ENCODE measurements at places on chromosomes 3 and 15.

GRCh38 chr3:188978421-188979171 is 193.2 kb upstream of the TPRG1 start:
- no peak for DNase-seq

- DNase-seq, result no peak
Observed at GRCh38 chr15:48565560-48566482, 79.7 kb downstream of the FBN1 start.

- no peak for DNase-seq
Observed at GRCh38 chr3:133937756-133938601, 42.3 kb upstream of the RAB6B start.

DNA sequence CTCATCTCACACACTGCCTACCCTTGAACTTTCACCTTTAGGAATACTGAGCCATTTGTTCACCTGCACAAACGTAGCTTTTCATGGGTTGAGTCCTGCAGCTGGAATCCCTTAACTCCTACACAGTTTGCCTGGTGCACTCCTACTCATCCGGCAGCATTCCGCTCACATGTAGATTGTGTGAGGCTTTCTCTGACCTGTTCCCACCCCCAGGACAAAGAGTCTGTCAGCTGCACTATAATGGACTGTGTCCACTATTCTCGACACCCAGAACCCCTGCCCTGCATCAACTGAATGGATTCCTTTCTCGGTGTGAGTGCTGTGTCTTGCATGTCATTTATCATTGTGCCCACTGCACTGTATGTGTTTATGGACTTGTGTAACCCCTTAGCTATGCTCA is 54.9 kb downstream of the EPHB3 start:
- DNase-seq, result no peak

DNA sequence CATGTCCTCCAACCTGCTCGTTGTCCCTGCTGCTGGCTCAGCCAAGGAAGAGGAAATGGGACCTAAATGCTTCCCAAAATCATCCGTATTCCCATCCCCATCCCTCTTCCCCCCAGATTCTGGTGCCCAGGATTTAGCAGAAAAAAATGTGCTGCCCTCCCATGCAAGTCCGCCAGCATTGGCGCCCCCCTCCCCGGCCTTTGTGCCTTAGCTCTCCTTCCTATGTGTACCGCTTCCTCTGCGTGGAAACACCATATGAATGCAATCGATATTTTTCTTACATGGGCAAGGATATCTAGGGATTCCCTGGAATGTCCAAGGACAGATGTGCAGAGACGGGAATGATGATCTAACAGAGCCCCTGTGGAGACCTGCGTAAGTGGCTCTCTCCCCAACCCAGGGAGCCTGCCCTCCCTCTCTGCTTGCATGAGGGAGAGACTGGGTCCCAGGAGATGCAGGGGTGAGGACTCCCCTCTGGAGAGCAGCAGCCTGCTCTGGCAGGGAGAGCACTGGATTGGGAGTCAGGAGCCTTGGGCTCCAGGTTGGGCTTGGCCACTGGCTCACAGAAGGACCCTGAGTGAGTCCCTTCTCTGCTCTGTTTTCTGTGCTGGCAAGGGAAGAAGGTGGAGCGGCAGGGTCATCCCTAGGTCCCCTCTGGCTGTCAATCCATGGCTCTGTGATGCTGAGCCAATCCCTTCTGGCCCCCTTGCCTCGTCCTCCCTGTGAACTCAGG is 227.2 kb downstream of the XXYLT1 start:
- DNase-seq, result no peak

GRCh38 chr15:69858456-69858855 is 239.3 kb downstream of the TLE3 start:
- no peak for DNase-seq

GRCh38 chr3:156395961-156396710 is 158.8 kb downstream of the SSR3 start:
- DNase-seq, result no peak

DNA sequence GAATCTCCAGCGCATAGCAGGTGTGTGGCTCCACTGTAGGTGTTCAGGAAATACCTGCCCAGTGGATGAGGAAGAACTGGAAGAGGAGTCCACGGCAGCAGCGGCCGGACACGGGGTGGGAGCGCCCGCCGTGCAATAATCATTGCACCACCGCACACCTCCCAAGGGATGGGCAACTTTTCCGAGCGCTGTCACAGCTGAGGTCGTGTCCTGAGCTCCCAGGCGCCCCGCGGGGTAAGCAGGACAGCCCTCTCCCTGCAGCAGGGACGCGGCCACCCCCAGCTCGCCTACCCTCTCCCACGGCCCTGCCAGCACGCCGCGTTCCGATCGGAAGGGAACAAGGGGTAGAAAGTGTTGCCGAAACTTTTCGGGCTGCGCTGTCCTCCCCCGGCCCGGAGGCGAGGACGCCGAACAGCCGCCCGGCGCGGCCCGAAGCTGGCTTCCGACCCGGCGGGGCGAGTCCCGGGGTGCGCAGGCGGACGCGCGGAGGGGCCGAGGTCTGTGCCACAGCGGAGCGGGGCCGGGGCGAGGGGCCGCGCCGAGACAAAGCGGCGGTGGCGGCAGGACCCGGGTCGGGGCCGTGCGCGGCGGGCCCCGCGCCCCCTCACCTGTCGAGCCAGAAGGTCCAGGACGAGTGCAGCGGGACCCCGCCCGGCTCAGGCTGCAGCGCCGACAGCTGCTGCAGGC is 475 bp downstream of the EIF4E3 start:
- no peak for DNase-seq

DNA sequence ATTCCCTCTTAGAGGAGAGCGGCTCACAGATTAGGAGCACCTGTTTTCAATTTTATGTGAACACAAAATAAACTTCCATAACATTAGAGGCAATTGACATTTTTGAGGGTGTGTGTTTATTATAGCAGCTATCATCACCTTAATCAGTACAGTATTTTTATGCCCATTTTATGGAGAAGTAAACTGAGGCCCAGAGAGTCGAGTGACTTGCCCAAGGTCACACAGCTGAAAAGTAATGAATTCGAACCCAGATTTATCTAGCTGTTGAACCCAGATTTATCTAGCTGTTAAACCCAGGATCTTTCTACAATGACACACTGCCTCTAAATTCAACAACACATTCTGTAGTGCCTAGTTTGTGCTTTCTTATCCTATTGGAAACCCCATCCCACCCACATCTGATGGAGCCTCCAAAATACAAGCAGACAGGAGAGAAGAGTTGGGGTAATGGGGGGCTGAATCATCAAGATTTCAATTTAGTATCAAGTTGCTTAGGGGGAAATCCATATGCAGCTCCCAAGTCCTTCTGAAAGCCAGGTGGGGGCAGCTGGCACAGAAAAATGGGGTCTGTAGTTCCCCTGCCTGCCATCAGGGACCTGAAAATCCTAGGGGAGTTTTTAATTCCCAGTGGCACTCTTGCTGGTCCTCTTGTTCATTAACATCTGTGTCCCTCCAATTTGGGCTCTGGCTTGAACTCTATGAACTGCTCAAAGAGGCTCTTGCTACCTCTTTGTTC is 50.4 kb upstream of the TRA2B start:
- no peak for DNase-seq

DNA sequence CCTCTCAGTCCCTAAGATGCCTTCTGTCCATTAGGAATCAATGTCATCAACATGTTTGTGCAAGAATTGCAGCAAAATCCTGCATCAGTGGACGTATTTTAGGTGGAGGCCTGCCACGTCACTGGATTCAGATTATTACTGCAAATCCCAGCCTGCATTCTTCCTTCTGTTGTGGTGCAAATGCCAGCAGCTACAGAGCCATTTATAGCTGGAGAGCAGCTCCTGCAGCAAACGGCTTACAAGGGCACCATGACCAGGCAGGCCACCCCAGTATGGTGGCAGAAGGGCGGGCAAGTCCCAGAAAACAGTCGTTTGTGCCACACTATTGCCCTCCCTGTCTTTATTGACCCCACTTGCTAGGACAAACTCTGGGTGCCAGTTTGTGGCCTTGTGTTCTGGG is 74.7 kb downstream of the SNRK start:
- no peak for DNase-seq

DNA sequence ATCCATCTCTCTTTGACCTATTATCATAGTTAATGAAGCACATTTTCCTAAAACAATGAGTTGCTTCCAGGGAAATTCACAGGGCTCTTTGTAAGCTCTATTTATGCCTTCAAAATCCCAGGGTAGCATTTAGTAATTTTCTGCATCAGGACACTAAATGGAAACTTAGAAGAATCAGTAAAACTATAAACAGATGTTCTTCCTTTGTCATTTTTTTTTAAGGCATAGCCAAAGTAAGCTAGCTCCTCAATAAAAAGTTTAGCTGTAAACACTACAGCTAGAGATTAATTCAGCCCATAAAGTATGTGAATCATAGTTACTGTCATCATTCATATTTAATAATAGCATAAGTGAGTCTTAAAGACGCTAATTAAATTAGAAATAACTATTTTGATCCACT is 79.3 kb downstream of the RPL22L1 start:
- DNase-seq, result no peak

- no peak for DNase-seq
Observed at GRCh38 chr3:112319516-112320276, 13.3 kb upstream of the CD200 start.

DNA sequence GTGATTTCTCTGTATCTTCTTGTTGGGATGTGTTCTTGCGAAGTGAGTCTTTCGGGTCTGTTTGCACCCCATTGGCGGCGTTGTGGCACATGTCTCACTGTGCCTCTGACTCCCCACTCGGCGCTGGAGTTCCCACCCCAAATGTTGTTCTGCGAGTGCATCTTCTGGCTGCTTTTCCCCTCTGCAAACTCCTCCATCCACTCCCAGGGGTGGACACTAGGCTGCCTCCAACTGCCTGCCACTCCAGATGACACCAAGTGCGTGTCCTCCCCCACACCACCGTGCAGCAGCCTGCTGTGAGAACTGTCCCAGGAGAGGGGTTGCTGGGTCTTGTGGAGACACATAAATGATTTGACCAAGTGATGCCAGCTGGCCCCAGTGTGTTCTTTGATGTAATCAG is 17.6 kb downstream of the EFCC1 start:
- DNase-seq, result no peak

- no peak for DNase-seq
Observed at GRCh38 chr15:67241132-67241855, 13.2 kb downstream of the AAGAB start.

DNA sequence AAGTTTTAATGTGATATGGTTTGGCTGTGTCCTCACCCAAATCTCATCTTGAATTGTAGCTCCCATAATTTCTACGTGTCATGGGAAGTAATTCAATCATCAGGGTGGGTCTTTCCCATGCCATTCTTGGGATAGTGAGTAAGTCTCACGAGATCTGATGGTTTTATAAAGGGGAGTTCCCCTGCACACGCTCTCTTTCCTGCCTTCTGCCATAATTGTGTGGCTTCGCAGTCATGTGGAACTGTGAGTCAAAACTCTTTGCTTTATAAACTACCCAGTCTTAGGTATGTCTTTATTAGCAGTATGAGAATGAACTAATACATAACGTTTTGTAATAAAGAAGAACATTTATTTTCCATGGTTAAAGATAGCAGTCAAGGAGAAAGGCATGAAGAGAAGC is 39.2 kb upstream of the GOLIM4 start:
- DNase-seq, result no peak

- no peak for DNase-seq
Observed at GRCh38 chr3:195609229-195609628, 25.5 kb upstream of the APOD start.

GRCh38 chr3:121836064-121836463 is 1.1 kb downstream of the EAF2 start:
- no peak for DNase-seq

GRCh38 chr15:63997715-63998442 is 48.4 kb downstream of the DAPK2 start:
- no peak for DNase-seq

DNA sequence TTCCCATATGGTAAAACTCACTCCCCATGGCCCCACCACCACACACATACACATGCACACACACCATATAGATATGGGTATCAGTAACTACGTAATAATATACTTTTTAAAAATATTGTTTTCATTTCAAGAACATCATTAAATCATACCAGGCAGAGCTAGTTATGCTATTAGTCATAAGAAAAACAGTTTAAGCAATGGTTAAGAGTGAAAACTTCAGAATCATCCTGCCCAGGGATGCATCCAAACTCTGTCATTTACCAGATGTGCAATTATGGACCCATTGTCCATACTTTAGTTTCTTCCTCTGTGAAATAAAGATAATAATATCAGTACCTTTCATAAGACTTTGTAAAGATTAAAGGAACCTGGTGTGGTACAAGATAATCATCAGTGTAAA is 608.3 kb downstream of the RBMS3 start:
- DNase-seq, result no peak
